Esophagus squamous epithelium (tissue), 5 donors: ENCODE measurements at places on chromosomes 1 and 21. TPM values are rescaled to one million over a fixed set of nuclear protein-coding genes. Genes with fewer than 3 reads are reported as not detected.

GRCh38 chr1:237786066-237786719, 104.5 kb downstream of the ZP4 start:
- no peak for DNase-seq

DNA sequence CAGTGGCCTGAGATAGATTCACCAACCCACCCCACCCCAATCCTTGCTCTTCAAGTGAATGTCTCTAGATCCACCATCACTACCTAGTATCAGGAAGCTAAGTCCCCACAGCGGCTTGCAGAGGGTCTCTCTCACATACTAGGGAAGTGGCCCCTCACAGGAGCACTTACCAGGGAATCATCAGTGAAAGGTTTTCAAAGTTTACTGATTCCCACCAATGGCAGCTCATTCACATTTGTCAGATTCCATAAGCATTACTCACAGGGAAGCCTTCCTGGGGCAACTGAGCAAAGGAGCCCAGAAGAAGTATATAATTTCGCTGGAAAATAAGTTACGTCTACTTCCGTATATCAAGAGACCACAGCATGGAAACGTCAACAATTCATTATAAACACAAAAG, 120.8 kb downstream of the GREM2 start:
- DNase-seq: no peak

DNA sequence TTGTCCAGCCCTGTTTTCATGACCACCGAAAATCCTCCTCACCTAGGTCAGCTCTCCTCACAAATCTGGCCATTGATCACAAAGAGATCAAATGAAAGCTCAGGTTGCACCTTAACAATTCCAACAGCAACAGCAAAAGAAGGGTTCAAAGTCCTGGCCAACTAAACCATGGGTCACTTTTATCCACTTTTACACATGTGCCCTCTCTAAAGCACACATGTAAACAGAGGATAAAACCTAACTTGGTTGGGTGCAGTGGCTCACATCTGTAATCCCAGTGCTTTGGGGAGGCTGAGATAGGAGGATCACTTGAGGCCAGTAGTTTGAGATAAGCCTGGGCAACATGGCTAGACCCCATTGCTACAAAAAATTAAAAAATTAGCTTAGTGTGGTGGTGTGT, 3.9 kb upstream of the RBM15 start:
- DNase-seq: no peak

- no peak for DNase-seq
Measured at GRCh38 chr1:220189750-220190347, 82.4 kb downstream of the RAB3GAP2 start.

GRCh38 chr1:66725885-66726665, 26.2 kb upstream of the DYNLT5 start:
- no peak for DNase-seq

- DNase-seq: no peak
Measured at GRCh38 chr1:167676916-167677848, 44.6 kb upstream of the MPZL1 start.

GRCh38 chr1:3819771-3820200, 23.5 kb upstream of the LRRC47 start:
- no peak for DNase-seq

GRCh38 chr1:6059866-6060265, 14.2 kb downstream of the KCNAB2 start:
- no peak for DNase-seq

DNA sequence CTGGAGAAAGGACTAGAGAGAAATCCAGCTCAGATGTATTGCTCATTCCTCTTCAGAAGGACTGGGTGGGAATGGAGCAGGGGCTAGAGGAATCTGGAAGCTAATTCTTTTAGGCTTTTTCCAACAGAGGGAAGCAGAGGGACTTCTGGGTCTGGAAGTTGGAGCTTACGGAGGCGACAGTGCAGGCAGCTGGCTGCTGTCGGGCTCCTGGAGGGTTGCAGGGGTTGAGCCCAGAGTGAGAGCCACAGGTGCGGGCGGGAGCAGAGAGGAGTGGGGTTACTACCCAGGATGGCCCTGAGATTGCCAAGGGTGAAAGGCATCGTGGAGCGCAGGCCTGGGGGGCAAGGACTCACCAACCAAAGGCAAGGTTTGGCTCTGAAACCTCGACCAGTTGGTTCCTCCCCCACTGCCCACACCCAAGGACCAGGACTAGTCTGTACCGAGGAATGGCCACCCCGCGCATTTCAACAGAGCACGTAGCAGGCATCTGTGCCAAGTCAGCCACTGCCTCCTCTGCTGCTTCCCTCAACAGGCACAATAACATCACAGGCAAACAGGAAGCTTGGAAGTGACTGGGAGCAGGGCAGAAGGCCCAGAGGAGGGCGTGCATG, 22.7 kb upstream of the EDN2 start:
- no peak for DNase-seq

DNA sequence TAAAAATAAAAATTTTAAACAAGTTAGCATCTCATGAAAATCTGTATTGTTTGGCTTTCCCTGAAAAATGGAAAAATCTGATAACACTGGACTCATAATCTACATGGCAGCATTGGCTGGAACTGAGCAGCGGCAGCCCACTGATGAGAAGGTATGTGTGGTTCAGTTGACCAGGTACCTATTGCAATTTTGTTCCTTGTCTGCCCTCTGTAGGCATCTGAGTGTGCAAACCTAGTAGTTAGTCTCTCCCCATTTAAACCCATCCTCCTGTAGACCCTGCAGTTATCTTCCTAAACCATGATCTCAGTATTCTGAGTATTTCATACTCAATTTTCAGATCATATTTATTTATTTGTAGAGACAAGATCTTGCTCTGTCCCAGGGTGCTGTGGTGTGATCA, 59.4 kb upstream of the SERBP1 start:
- no peak for DNase-seq

DNA sequence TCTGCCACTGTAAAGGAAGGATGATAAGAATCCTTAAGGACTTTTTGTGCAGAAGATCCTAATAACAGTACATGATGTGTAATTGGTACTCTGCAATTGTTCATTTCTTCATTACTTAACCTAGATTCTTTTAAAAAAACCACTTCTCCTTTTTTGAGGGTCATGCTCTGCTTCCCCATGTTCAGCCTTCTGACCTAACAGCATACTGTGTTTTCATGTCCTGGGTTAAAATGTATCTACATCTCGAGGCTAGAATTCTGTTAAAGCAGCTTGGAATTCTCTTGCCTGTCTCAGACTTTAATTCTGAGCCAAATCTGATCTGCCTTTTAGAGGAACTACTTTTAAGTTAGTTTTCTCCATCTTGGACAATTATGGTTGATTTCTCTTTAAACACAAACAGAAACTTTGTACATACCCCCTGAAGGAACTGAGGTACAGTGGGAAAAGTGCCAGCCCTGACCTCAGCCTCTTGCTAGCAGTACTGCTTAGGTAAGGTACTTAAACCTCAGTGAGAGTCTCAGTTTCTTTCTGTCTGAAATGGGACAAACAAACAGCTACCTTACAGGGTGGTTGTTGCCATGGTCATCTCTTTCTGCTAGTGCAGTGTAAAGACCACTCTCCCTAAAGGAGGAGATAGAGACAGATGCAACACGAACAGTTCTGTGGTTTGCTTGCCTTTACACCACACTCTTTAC, 103.2 kb upstream of the DYNLT5 start:
- no peak for DNase-seq

DNA sequence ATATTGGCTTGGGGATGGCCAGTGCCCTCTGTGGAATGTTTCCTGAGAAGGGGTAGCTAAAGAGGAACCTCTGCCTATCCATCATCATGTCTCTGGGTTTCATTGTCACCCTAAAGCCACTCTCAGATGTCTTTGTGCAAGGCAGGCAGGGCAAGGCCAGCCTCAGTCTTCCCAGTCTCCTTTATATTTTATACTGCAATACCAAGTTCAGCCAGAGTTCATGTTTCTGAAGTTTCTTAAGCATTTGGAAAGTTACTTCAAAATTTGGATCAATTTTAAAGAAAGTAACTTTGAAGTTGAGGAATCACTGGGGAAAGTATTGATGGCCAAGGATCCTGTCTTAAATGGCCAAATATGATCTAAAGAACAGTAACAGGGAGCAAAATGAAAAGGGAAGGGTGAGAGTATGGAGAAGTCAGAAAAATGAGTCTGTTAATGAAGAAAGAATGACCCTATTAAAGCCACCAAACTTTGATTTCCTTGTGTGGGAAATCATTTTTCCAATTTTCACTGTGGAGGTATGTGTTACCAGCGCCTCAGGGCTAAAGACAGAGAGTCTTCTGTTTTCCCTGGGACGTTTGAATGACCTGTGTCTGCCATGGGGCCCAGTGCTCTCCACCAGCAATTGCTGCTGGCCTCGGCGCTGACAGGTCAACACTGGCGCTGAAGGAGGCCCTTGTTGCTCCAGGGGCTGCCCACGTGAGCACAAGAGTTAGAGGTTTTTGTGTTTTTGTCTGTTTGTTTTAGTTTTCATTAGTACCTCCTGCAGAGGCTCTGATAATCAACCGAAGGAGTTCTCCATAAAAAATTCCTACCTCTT, 93.9 kb downstream of the ATP5PO start:
- DNase-seq: no peak

The CFHR5 gene
- total RNA-seq: not detected

The GBP5 gene
- total RNA-seq: 4.8 TPM

The GUCA2B gene
- not detected for total RNA-seq

The DNALI1 gene
- total RNA-seq: not detected

The THEM5 gene
- 0.76 TPM for total RNA-seq

The FYB2 gene
- total RNA-seq: not detected

The MAP3K21 gene
- 6.4 TPM for total RNA-seq

The DEGS1 gene
- total RNA-seq: 55.5 TPM

The NCF2 gene
- total RNA-seq: 8.1 TPM

The GBP7 gene
- not detected for total RNA-seq

The LRRC71 gene
- not detected for total RNA-seq
